Prostate gland (tissue), 2 donors: ENCODE measurements at places on chromosomes 12 and 14. TPM values are rescaled to one million over a fixed set of nuclear protein-coding genes. Genes with fewer than 3 reads are reported as not detected.
A peak's percentile ranks its signal among the peaks of the same experiment; 100 is the strongest.

Gene TSPAN19
- 0.41 TPM for total RNA-seq

Gene PWP1
- 55.2 TPM for total RNA-seq

DNA sequence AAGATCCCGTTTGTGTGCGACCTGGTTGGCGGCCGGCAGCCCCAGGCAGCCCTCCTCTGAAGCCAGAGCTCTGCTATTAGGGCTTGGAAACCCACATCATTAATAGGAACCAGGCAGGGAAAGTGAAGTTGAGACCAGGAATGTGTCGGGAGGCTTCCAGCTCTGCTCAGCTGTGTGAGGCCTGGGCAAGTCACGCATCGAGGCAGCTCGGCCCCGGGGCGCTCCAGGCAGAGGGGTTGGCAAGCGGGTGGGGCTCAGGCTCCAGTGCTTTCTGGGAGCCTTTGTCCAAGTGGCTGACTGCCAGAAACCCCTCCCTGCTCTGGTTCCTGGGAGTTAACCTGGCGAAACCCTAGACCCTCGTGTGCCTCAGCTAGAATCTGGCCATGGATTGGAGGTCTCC, 1151.7 kb downstream of the VRK1 start:
- DNase-seq: no peak

Gene CKB
- total RNA-seq: 1,838 TPM

Gene KRT3
- total RNA-seq: not detected

Gene NDRG2
- 230 TPM for total RNA-seq

Gene SRGAP1
- total RNA-seq: 16.1 TPM

- no peak for DNase-seq
These were observed 8.9 kb downstream of the RSRC2 start for GRCh38 chr12:122517877-122518276.

Gene SLC25A21
- total RNA-seq: 7.7 TPM

DNA sequence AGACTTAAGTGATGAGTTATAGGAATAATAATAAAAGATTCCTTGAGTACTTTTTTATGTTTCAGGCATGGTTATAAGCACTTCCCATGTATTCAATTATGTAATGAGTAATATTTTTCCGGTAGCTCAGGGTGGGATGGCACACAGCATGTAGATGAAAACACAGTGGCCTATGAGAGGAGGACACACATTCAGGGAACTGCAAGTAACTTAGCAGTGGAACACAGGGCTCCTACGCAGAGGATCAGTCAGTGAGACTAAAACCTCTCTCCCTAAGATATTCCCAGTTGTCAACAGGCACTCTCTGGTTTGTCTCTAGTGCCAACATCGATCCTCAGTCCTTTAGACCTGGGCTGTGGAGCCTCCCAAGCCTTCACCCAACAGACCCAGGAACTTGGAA, 219.4 kb downstream of the DIO2 start:
- DNase-seq: no peak

- DNase-seq: no peak
These were observed 430.8 kb downstream of the FLRT2 start for GRCh38 chr14:85960756-85961155.

DNA sequence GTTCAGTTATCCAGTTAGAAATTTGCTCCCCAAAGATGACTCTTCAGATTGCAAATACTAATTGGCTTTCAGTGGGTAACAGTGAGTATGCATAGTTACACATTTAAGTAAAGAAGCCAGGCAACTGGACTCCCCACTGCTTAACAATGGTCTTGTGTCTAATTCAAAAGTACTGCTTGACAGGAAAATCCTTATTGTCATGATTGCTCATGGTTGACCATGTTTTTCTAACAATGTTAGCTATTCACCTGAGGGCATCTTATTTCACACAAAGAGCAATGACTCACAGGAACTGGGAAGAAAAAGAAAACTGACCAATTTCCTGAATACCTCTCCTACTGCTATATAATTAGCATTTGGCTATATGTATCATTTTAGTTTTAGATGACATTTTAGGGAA, 33.7 kb upstream of the ALG10B start:
- no peak for DNase-seq

DNA sequence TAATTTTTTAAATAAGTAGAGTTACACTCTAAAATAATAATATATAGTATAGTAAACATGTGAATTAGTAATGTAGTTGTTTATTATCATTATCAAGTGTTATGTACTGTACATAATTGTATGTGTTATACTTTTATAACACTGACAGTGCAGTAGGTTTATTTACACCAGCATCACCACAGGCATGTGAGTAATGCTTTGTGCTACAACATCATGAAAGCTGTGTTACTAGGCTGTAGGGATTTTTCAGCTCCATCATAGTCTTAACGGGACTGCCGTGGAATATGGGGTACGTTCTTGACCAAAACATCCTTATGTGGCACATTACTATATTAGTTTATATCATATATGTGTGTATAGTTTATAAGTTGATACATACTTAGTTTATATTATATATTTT, 8.6 kb downstream of the FNTB start:
- no peak for DNase-seq

Gene STXBP6
- total RNA-seq: 12.4 TPM

Gene SMIM41
- 7.5 TPM for total RNA-seq

Gene MGAT4C
- under 0.01 TPM for total RNA-seq

GRCh38 chr12:6927379-6928021, at the start of gene ATN1:
Gene ATN1 (plus strand): TSS chr12:6927959. CDS start chr12:6934002, 6,043 bp downstream.
- peak; percentile 74 for DNase-seq

DNA sequence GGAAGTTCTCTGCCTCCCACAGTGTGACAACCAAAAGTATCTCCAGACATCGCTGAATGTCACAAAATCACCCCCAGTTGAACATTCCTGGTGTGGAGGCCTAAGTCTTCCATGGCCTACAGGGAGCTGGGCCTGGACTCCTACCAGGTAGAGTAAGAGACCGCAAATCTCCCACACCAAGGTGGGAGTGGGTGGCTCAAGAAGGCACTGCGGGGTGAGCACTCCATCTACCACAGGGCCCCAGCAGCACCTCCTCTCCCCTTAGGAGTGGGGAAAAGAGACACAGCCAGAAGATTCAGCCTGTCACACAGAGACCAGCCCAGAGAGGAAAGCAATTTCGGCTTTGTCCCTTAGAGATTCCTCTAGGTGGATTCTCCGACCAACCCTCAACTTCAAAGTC, 25.5 kb downstream of the LRTM2 start:
- DNase-seq: no peak

DNA sequence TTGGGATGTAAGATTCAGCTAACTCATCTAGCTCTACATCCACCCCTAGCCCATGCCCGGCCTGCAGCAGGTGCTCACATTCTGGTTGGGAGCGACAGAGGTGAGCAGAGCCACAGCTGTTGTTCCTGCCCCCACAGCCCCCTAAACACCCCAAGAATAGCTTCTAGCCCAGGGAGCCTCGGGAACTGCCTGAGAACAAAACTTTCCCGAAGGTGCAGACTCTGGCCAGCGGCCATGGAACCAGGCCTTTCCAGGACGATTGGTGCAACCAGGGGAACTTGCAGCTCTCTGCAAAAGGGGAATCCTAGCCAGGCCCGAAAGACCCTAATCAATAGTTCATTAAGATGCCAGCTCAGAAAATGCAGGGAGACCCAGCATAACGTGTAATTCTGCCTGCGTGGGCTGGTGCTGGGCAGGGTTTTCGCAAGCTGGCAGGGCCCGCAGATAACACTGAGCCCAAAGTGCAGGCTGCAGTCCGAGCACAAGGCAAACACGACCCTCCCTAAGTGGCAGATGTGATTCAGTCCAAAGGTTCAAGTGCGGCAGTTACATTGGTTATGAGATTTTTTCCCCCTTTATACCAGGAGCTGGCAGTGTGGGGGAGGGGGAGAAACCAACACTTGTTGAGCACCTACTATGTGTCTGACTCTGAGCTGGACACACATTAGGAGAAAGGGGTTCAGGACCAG, 122.5 kb upstream of the MAP1LC3B2 start:
- DNase-seq: no peak

DNA sequence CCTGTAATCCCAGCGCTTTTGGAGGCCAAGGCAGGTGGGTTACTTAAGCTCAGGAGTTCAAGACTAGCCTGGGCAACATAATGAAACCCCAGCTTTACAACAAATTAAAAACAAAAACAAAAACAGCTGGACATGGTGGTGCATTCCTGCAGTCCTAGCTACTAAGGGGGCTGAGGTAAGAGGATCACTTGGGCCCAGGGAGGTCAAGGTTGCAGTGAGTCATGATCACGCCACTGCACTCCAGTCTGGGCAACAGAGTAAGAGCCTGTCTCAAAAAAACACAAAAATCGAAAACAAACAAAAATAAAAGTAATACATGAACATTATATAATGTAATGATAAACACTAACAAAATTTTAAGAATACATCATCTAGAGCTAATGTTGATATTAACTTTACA, 46.2 kb upstream of the GRIP1 start:
- no peak for DNase-seq

- DNase-seq: no peak
These were observed 298.1 kb downstream of the MED13L start for GRCh38 chr12:115979351-115979750.

- DNase-seq: no peak
These were observed 32.9 kb downstream of the LGR5 start for GRCh38 chr12:71472441-71472911.

- DNase-seq: no peak
These were observed 100.0 kb downstream of the CCDC91 start for GRCh38 chr12:28290262-28290661.

Gene TAS2R7
- total RNA-seq: not detected

GRCh38 chr12:16449459-16449858, 102.0 kb downstream of the MGST1 start:
- DNase-seq: no peak

- no peak for DNase-seq
These were observed 272.6 kb downstream of the FOXG1 start for GRCh38 chr14:29039171-29039570.

- no peak for DNase-seq
These were observed 340.0 kb upstream of the STXBP6 start for GRCh38 chr14:25389948-25390347.

- DNase-seq: no peak
These were observed 9.2 kb upstream of the GOLGA3 start for GRCh38 chr12:132837693-132838409.
